ENCODE measurements at places on chromosomes 7 and 10.
A peak's percentile ranks its signal among the peaks of the same experiment; 100 is the strongest.

DNA sequence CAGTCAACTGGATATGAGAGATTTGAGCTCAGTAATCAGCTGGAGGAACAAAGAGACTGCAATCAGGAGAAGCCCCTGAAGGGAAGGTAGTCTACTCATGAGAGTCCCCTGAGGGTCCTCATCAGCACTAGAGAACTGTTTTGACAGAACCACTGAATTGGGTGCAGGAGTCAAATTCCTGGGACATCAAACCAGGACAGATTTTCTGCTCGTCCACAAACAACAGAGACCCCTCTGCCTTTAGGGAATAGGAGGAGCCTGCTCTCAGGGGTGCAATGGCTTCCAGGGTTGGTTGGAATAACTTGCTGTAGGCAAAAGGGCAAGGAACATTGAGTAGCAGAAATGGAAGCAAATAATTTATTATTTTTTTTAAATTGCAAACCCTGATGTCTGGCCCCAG lies 21.9 kb upstream of the NEUROD6 start:
- H3K27ac ChIP-seq: no peak overlapping the region
- H3K4me3 ChIP-seq: no peak overlapping the region
- H3K36me3 ChIP-seq: no peaks in the 10 kb centered on the region

GRCh38 chr7:128200376-128200775 lies 40.7 kb upstream of the LEP start:
- H3K36me3 ChIP-seq: peaks cover 17% of the 10 kb centered on the region
- no peak for DNase-seq
- peak overlapping the region; percentile 56 for H3K27ac ChIP-seq
- peak overlapping the region; percentile 85 for H3K4me3 ChIP-seq
- H3K4me1 ChIP-seq: peaks cover 18% of the 10 kb centered on the region

DNA sequence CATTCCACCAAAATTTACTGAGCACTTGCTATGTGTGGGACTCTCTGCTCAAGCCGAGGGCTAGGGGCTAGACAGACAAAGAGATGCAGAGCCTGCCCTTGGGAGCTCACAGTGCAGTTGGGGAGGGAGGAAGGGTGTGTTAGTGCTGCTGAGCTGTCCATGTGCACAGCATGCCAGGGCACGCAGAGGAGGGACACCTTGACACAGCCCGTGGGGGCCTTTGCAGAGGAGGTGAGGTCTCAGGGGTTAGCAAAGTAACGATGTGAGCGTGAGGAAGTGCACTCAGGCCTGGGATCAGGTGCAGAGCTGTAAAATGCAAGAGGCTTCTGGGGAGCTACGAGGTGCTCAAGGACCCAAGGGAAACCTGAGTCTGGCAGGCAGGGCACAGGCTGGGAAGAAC lies 16.3 kb downstream of the PRKCQ start:
- H3K27ac ChIP-seq: peak overlapping the region; percentile 96
- no peaks in the 10 kb centered on the region for H3K27me3 ChIP-seq

- H3K4me1 ChIP-seq: no peaks in the 10 kb centered on the region
- H3K4me3 ChIP-seq: no peak overlapping the region
- H3K36me3 ChIP-seq: no peaks in the 10 kb centered on the region
- DNase-seq: no peak
Measured at GRCh38 chr7:76211216-76211615, 9.5 kb downstream of the SRRM3 start.

DNA sequence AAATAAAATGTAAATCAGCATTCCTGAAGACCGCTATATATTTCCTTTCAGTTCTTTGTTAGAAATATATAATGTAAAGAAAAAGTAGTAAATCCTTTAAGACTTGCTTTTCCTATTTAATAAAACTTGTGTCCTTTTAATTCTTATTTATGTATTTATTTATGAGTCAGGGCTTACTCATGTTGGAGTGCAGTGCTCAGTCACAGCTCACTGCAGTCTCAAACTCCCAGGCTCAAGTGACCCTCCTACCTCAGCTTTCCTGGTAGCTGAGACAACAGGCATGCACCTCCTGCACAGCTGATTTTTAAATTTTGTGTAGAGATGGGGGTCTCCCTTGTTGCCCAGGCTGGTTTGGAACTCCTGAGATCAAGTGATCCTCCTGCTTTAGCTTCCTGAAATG lies 724.5 kb downstream of the ANKRD7 start:
- DNase-seq: no peak
- H3K27me3 ChIP-seq: no peaks in the 10 kb centered on the region
- no peaks in the 10 kb centered on the region for H3K4me1 ChIP-seq
- no peak overlapping the region for H3K4me3 ChIP-seq

DNA sequence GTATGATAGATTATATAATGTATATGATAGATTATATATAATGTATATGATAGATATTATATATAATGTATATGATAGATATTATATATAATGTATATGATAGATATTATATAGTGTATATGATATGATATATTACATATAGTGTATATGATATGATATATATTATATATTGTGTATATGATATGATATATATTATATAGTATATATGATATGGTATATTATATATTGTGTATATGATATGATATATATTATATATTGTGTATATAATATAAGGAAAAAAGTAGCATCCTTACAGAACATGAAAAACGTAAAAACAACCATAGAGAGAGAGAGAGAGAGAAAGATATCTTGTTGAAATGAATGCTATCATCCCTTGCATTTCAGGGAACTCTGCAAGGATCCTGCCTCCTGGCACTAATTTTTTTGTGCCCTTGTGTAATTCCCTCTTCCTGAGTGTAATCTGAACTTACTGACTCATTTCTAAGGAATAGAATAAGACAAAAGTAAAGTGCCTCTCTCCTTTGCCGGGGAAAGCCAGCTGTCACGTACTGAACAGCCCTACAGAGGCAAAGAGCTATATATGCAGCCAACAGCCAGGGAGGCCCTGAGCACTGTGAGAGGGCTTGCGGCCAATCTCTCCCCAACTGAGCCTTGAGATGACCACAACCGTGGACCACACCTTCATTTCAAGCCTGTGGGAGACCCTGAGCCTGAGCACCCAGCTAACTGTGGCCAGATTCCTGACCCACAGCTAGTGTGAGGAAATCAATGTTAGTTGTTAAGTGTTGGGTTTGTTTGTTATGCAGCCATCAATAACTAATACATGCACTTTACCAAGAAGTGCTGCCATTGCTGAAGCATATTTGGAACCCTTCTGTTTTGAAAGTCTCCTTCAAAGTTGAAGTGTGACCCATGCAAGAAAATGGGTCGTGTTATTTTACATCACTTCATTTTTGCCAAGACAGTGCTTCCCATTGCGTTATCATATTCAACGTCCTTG lies 61.1 kb upstream of the EZH2 start:
- peaks cover 4% of the 10 kb centered on the region for H3K4me1 ChIP-seq
- no peak overlapping the region for H3K27ac ChIP-seq
- DNase-seq: no peak

- no peaks in the 10 kb centered on the region for H3K27me3 ChIP-seq
- no peaks in the 10 kb centered on the region for H3K4me1 ChIP-seq
- H3K4me3 ChIP-seq: no peak overlapping the region
- H3K36me3 ChIP-seq: no peaks in the 10 kb centered on the region
Measured at GRCh38 chr7:39002755-39003154, 25.0 kb downstream of the POU6F2 start.

DNA sequence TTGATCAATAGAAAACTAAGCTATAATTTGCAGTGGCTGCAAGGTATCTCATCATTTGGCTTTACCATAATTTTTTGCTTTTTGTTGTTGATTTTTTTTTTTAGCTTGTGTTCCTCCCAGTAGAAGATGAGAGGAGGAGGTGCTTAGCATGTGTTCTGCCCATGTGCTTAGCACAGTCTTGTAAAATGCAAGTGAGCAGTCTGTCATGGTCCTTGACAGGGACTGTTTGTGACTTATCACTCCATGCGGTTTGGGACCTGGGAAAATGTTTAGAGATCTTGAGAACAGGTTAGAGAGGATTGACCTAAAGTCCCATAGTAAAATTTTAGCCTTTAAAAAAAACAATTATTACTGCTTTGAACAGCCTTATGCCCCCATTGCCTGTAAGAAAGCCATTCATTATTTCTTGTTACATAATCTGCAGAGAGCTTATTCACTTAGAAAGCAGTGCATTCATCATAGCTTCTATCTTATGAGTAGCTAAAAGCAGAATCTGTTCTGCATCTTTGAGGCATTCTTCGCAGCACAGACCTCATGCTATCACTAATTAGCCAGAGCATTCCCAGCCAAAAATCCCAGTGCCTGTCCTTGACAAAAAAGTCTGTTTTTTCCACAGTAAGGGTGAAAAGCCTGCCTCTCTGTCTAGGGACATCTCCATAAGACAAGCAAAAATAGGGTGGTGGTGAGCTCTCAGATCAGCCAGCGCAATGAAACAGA lies 748.7 kb upstream of the GALNT17 start:
- no peak for DNase-seq
- H3K4me3 ChIP-seq: no peak overlapping the region
- no peaks in the 10 kb centered on the region for H3K36me3 ChIP-seq
- H3K27me3 ChIP-seq: no peaks in the 10 kb centered on the region
- no peak overlapping the region for H3K27ac ChIP-seq

- H3K27ac ChIP-seq: no peak overlapping the region
- peaks cover 6% of the 10 kb centered on the region for H3K36me3 ChIP-seq
- H3K4me3 ChIP-seq: no peak overlapping the region
- no peaks in the 10 kb centered on the region for H3K27me3 ChIP-seq
Measured at GRCh38 chr10:72460284-72460876, 105.7 kb upstream of the DNAJB12 start.

- H3K27ac ChIP-seq: no peak overlapping the region
- H3K4me3 ChIP-seq: no peak overlapping the region
- peaks cover 44% of the 10 kb centered on the region for H3K27me3 ChIP-seq
Measured at GRCh38 chr7:122885583-122886356, 490 bp downstream of the CADPS2 start.

GRCh38 chr7:99642027-99642426 lies 25.3 kb downstream of the ZSCAN25 start:
- H3K27me3 ChIP-seq: no peaks in the 10 kb centered on the region
- no peak overlapping the region for H3K4me3 ChIP-seq
- peaks cover 8% of the 10 kb centered on the region for H3K4me1 ChIP-seq
- H3K36me3 ChIP-seq: peaks cover 10% of the 10 kb centered on the region
- no peak for DNase-seq

- no peaks in the 10 kb centered on the region for H3K4me1 ChIP-seq
- no peak overlapping the region for H3K4me3 ChIP-seq
- no peak overlapping the region for H3K27ac ChIP-seq
- no peak for DNase-seq
- no peaks in the 10 kb centered on the region for H3K36me3 ChIP-seq
- peaks cover 18% of the 10 kb centered on the region for H3K27me3 ChIP-seq
Measured at GRCh38 chr7:28498636-28499035, 86.3 kb downstream of the CREB5 start.

GRCh38 chr10:101624526-101625102 lies 36.5 kb downstream of the DPCD start:
- DNase-seq: no peak
- H3K4me3 ChIP-seq: no peak overlapping the region
- H3K36me3 ChIP-seq: peaks cover 6% of the 10 kb centered on the region
- H3K27ac ChIP-seq: peak overlapping the region; percentile 67
- peaks cover 10% of the 10 kb centered on the region for H3K4me1 ChIP-seq

- H3K27ac ChIP-seq: no peak overlapping the region
- DNase-seq: no peak
- no peaks in the 10 kb centered on the region for H3K36me3 ChIP-seq
- peaks cover 2% of the 10 kb centered on the region for H3K4me1 ChIP-seq
Measured at GRCh38 chr10:120431251-120431651, 25.8 kb upstream of the PLPP4 start.

- DNase-seq: no peak
- no peak overlapping the region for H3K27ac ChIP-seq
- H3K27me3 ChIP-seq: no peaks in the 10 kb centered on the region
Measured at GRCh38 chr7:2130096-2130375, 102.7 kb downstream of the MAD1L1 start.

DNA sequence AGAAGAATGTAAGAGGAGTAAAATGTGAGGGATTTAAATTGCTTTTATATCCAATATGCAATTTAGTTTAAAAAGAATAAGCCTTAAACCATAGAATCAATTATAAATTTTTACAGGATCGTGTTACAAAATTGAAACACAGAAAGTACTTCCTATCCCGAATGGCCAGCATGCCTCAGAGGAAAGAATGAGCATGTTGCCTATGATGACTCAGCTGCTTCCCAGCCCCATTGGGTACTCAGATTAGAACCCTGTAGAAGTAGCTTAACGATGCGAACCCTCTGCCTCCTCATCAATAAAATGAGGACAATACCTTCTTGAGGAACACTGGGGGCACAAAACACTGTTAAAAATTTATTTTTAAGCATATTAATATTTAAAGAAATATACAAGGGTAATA lies 113.4 kb upstream of the CDK1 start:
- no peak overlapping the region for H3K27ac ChIP-seq
- H3K4me1 ChIP-seq: peaks cover 26% of the 10 kb centered on the region
- H3K36me3 ChIP-seq: peaks cover 3% of the 10 kb centered on the region
- H3K27me3 ChIP-seq: no peaks in the 10 kb centered on the region
- no peak for DNase-seq

DNA sequence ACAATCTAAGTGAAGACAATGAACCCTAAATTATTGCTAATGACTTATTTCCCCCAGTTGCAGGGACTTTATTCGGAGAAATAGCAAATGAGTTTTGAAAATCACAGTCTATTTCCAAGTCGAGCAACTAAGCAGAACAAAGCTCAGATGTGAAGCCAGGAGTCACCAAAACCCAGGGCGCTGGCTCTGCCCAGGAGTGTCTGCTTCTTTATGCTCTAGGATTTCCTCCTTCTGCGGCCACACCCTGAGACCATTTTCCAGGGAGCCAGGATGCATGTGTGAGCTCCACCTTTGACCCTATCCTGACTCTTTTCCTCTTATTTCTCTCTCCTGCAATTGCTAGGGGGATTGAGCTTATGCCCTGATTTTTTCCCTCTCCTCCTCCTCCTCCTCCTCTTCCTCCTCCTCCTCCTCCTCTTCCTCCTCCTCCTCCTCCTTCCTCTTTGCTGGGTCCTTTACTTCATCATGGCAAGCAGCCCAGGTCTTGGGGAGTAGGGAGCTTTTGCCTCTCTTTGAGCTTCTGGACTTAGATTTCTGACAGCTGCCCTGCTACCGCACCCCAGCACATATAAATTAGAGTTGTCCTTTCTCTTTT lies 234.4 kb downstream of the ARL4A start:
- H3K4me1 ChIP-seq: peaks cover 2% of the 10 kb centered on the region
- peaks cover 29% of the 10 kb centered on the region for H3K27me3 ChIP-seq
- no peak for DNase-seq
- no peak overlapping the region for H3K27ac ChIP-seq
- H3K4me3 ChIP-seq: no peak overlapping the region
- no peaks in the 10 kb centered on the region for H3K36me3 ChIP-seq

- DNase-seq: no peak
- no peaks in the 10 kb centered on the region for H3K36me3 ChIP-seq
- peaks cover 2% of the 10 kb centered on the region for H3K4me1 ChIP-seq
- no peak overlapping the region for H3K27ac ChIP-seq
- H3K27me3 ChIP-seq: peaks cover 6% of the 10 kb centered on the region
Measured at GRCh38 chr7:16066805-16067459, 354.4 kb downstream of the CRPPA start.

- no peak overlapping the region for H3K27ac ChIP-seq
- no peaks in the 10 kb centered on the region for H3K36me3 ChIP-seq
- no peak for DNase-seq
Measured at GRCh38 chr10:32065856-32066255, 9.6 kb upstream of the KIF5B start.

Measured in T-helper 17 cell (primary cell).